Glomerular endothelial cell (primary cell): ENCODE measurements at places on chromosomes 1 and 21. TPM values are rescaled to one million over a fixed set of nuclear protein-coding genes. Genes with fewer than 3 reads are reported as not detected.

GRCh38 chr21:39124681-39125251 lies 58.5 kb downstream of the PSMG1 start:
- DNase-seq: no peak

DNA sequence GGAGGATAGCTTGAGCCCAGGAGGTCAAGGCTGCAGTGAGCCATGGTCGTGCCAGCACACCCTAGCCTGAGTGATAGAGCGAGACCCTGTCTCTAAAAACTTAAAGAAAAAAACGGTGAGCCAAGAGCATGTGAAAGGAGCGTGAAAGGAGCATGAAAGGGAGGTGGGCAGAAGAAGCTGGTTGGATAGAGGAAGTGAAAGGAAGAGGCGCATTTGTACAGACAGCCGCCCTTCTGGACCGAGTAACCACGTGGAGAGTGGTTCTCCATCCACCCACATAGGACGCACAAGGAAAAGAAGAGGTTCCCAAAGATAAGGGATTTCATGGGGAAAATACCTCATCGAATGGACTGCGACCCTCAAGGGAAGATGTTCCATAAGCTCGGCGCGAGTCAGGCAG lies 60.4 kb upstream of the IFNAR2 start:
- no peak for DNase-seq

Gene FALEC
- total RNA-seq: not detected in 2 replicates

DNA sequence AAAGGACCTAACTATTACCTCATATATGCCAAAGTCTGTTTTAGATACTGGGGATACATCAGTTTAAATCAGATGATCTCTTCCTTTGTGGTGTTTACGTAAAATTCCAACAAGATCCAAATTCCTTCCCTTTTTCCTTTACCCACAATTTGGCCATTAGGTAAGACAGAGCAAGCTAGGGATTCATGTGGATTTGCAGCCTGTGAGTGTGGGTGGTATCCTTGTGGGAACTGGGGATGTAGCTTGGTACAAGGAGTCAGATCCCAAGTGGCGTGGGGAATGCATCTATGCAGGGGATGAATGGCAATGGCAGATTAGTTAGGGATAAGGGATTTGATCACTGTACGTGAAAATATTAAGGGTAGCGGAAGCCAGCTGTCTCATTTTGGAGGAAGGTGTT lies 9.8 kb upstream of the STRIP1 start:
- DNase-seq: no peak

DNA sequence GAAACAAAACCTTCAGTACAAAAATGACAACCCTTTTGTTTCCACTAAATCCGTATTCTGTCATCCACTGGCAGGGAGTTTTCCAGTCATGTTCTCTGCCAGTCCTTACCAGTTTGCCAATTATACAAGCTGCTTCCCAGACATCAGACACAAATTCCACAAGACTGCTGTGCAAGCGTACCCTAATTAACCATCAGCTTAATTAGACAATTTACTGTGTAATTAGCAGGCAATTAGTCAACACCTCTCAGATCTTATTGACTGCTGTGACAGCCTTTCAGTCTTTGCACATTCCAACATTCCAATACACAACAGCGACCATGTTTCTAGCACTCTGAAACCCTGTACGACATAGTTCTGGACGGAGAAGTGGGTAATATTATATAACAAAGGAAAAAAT lies 420.1 kb downstream of the DPYD start:
- DNase-seq: no peak

DNA sequence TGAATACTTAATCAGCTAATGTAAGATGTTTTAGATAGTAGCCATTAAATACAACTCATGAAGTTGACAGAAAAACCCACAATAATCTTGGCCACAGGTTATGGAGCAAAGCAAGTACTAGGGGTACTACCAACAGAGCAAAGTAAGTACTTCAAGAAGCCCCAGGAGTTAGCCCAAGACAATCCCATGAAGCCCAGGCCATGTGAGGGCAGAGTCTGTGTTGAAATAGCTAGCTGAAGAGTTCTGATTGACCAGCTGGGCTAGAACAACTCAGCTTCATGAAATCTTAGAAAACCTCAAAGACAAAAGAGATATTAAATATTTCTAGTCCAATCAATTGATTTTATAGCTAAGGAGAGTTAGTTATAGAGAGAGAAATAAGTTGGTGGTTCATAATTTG lies 212.9 kb upstream of the HOOK1 start:
- DNase-seq: no peak
